ENCODE measurements at places on chromosomes 7 and 10.

DNA sequence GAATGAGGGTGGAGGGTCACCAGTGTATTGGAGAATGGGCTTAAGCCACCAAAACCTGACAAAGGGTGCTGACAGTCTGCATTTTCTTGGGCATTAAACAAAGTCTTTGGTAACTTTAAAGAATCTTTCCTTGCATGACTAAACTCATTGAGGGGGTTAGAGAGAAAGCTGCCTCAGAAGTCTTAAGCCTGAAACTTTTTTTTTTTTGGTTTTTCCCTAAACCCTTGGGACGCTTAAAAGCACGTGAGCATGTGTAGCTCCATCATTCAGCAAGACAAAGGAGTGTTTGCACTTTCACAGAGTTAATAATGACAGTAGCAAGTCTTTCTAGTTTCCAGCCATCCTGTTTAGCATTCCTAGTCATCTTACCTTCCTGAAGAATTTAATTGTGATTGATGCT is 110.7 kb downstream of the LRMDA start:
- DNase-seq = peak; percentile 64

DNA sequence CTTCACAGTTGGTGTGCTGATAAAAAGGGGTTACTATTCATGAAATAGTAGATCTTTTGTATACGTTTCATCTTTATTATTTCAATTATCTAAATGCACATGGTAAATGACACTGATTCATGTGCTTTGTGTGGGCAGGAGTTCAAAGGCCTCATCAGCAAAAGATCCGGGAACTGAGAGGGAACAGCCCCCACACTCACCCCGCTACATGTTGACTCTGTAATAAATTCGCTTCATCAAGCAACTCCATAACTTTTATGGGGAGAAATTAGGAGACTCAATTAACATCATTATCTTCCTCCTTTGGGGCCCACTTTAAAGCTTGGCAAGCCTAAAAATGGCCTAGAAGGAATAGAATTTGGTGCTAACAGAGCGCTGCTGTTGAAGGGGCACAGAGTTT is 250.7 kb upstream of the BMPER start:
- no peak for DNase-seq

DNA sequence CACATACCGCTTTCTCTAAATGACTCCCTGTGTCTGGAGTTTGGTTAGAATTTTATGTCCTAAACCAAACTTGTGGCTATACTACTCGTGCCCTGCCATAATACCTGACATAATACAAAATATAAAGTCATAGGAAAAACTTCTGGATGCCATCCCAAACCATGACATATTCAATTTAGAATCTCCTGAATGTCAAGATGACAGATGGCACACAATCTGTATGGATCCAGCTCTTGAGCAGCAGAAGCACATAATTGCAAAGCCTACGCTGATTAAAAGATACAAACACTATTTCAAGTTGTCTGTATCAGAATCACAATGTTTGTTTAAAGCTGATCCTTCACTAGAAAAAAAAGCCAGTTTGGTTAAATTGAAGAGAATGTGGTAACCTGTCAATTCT is 22.4 kb upstream of the CDC14C start:
- no peak for DNase-seq

- DNase-seq = no peak
Observed at GRCh38 chr7:25982684-25983083, 169.3 kb upstream of the NFE2L3 start.

GRCh38 chr7:30923774-30924413 is 12.2 kb downstream of the AQP1 start:
- no peak for DNase-seq

DNA sequence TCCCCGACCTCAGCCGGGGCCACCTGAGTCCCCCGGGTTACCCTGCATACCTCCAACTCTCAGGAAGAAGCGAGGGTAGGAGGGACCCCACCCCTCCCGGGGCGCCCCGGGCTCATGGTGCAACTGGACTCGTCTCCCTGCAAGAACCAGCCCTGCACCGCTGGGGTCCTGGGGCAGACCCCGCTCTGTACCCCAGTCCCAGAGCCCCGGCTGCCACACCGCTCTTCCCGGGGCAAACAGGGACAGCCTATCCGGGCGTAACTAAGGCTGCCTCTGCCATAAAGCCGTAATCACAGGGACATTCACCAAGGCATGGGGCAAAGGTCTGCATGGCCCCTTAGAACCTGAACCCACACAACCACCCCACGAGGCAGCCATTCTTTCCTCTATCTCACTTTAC is 6.7 kb upstream of the MAFK start:
- DNase-seq = no peak

- no peak for DNase-seq
Observed at GRCh38 chr7:113606325-113606724, 312.5 kb downstream of the PPP1R3A start.

- no peak for DNase-seq
Observed at GRCh38 chr10:47326927-47327330, 4.7 kb downstream of the GDF2 start.

DNA sequence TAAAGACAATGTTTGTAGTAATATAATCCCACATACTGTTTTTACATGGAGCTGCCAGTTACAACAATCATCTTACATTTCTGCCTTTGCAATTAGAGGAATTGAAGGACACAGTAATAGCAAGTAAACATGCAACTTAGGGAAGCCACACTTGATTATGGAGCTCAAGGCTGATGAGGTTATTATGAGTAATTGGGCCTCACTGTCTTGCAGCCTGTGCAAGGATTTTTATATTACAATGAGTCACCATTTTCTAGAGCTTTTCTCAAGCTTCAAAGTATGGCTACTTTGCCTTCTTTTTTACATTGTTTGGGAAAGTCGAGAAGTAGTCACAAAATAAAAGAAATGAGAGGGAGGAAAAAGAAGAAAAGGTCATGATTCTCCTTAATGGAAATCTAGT is 226.4 kb downstream of the KIAA1217 start:
- DNase-seq = peak; percentile 77

GRCh38 chr7:12490107-12490688 is 80.3 kb upstream of the SCIN start:
- peak; percentile 22 for DNase-seq

DNA sequence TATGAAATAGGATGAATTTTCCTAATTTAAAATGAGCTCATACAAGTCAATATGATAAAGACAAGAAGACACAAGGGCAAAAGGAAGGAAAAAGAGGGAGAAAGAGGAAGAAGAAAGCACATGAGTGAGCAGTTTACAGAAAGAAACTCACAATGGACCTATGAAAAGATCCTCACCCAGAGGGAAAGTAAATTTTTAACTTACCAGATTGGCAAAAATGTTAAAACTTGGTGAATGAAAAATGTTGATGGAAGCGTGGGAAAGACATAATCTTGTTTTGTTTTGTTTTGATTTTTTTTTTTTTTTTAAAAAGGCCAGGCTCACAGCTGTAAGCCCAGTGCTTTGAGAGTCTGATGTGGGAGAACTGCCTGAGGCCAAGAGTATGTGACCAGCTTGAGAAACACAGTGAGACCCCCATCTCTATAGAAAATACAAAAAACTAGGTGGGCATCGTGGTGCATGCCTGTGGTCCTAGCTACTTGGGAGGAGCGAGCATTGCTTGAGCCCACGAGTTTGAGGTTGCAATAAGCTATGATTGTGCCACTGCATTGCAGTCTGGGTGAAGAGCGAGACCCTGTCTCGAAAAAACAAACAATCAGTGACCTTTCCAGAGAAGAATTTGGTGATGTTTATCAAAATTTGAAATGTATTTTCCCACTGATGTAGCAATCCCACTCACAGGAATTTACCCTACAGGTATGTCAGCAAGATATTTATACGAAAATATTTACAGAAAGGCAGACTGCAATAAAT is 152.9 kb upstream of the ASAH2 start:
- no peak for DNase-seq

DNA sequence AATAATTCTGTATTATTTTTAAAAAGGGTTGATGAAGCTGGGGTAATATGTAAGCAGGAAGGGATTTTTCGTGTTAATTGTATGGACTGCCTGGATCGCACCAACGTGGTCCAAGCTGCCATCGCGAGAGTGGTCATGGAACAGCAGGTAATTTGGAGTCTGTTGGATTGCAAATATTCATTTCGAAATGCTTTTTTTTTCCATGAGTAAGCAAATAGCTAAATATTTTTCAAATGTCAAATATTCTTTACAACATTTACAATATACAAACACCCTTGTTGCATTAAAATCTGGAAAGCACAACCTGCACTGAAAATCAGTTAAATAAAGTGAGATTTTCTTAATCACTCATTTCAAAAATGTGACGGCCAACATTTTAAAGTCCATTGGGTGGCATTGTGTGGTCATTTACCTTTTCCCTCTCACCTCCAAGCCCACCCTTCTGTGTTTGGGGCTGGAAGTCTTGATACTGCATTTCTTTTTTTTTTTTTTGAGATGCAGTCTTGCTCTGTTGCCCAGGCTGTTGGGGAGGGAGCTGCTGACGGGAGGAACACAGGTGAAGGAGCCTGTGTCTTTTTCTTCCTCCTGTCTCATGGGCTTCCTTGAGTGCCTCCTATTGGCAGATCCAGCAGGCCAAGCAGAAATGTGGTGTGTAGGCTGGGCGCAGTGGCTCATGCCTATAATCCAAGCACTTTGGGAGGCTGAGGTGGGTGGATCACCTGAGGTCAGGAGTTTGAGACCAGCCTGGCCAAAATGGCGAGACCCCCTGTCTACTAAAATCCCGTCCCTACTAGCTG is 66.1 kb downstream of the MCMBP start:
- DNase-seq = no peak

GRCh38 chr7:128731184-128731583 is 8.0 kb upstream of the CALU start:
- DNase-seq = no peak

- DNase-seq = no peak
Observed at GRCh38 chr7:36070230-36070629, 82.8 kb upstream of the EEPD1 start.
